ENCODE measurements at places on chromosomes 4 and X.

DNA sequence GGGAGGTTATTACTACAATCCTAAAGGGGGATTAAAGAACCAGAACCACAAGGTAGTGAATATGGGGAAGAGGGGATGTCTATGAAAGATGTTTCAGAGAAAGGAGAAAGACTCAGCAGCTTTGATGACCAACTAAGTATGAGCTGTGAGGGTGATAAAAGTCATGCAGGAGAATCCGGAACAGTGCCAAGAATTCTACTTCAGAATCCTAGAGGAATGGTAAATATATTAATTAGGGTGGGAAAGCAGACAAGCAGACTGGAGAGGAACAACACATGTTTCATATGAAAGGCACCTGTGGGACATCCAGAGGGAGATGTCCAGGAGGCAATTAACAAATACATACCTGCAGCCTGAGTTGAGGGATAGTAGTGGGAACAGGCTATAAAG, 642.2 kb upstream of the DIPK2B start:
- DNase-seq: no peak

DNA sequence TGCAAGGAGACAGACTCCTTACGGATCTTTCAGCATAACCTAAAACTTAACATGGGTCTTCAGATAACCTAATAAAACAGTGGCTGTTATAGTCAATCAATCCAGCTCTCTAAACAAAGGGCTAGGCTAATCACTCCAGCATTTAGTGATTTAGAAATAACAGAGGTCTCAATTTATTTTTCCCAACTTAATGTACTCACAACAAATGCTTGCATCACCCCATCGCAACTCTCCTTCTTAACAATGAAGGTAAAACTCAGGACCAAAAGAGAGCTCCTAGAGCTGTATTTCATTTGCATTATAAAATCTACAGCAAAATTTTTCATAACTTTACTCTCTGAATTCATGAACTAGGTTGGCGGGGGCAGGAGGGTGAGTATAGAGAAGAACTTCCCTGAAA, 1.1 kb downstream of the LIN54 start:
- DNase-seq: no peak

- no peak for DNase-seq
Measured at GRCh38 chr4:155966731-155967395, 13.2 kb upstream of the CTSO start.

GRCh38 chrX:68332201-68332731, 101.0 kb downstream of the OPHN1 start:
- no peak for DNase-seq

- DNase-seq: no peak
Measured at GRCh38 chrX:129230168-129230567, 293.1 kb downstream of the SMARCA1 start.

- no peak for DNase-seq
Measured at GRCh38 chr4:137583671-137584070, 51.4 kb upstream of the PCDH18 start.

GRCh38 chr4:98746530-98746929, 88.1 kb upstream of the TSPAN5 start:
- DNase-seq: no peak

- DNase-seq: no peak
Measured at GRCh38 chrX:53163436-53163835, 61.6 kb downstream of the KDM5C start.

- no peak for DNase-seq
Measured at GRCh38 chrX:78383594-78383993, 56.2 kb upstream of the CYSLTR1 start.

DNA sequence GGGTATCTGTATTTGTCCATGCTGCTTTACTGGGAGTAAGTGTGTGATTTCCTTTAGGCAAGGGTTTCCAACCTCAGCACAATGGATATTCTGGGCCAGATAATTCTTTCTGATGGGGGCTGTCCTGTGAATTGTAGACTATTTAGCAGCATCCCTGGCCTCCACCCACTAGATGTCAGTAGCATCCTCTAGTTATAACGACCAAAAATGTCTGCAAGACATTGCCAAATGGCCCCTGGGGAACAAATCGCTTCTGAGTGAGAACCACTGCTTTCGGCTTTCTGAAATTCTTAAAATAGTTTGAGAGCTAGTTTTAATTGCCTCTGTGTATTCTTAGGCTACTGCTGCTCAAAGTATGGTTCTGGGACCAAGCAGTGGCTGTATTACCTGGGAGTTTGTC, 81.2 kb upstream of the GPM6B start:
- no peak for DNase-seq

GRCh38 chr4:74282926-74283325, 25.3 kb upstream of the EPGN start:
- no peak for DNase-seq

DNA sequence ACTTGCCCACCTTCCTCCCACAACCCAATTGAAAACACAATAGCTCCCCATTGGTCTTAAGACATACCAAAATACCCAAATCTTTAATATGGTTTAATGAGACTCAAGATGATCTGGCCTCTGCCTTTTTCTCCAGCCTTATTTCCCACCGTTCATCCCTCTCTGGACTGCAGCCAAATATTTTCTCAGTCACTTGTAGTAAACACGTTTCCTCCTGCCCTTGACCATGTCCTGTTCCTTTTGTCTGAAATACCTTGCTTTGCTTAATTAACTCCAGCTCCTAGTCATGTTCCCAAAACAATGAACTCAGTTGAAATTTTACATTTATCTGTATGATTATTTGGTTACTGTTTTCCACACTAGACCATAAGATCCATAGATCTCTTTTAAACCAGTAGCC, 8.4 kb upstream of the NUP54 start:
- peak; percentile 19 for DNase-seq

DNA sequence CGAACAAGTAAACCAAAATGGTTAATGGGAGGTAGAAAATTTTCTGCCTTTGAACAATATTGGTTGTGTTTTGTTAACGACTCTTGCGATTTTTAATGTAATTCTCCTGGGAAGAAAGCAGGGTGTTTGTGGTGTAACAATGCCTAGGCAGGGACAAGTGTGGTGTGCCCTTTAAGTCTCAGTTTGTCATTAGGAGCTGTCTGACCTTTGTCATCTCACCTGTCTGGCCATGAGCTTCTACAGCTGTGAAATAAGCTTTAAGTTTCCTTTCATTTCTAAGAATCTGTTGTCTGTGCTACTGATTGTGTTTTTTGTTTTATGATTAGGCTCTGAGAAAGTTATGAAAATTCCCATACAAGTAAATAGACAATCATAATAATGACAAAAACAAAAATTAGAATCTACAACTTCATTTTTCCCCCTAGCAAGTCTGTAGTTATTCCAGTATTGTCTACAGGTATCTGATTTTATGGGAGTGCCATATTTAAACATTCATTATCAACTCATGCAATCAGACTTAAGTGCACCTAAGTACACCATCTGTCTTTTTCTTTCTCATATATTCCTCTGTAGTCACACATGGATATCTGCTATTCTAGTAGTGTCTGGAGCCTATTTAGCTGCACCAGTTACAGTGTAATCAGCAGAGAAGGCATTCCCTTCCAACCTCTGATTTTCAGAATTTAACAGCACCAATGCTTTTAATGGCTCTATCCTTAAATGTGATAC, 203.5 kb downstream of the PPARGC1A start:
- no peak for DNase-seq

- no peak for DNase-seq
Measured at GRCh38 chr4:68404153-68404552, 43.1 kb upstream of the TMPRSS11E start.

- no peak for DNase-seq
Measured at GRCh38 chrX:154355094-154355775, 19.2 kb downstream of the FLNA start.

GRCh38 chrX:118220509-118220908, 103.9 kb upstream of the KLHL13 start:
- DNase-seq: no peak
